Right lung (tissue), 10 donors: ENCODE measurements at places on chromosomes 5 and 9. TPM values are rescaled to one million over a fixed set of nuclear protein-coding genes. Genes with fewer than 3 reads are reported as not detected.

GRCh38 chr9:118809160-118809625, 560.0 kb downstream of the BRINP1 start:
- no peak for DNase-seq

DNA sequence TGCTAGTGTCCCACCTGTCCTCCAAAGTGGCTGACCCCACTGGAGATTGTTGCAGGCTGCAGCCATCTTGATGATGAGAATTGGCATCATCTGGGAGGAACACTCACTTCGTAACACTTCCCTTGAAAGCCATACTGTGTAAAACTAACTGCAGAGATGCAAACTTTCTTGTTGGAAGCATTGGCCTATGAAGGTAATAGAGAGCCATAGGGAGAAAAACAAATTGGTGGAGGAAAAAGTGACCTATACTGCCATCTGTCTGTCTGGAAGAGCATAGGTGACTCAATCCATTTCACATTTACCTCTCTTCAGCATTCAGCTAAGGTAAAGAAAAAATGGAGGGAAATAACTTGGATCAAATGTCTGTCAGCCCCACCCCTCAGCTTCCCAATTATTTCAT, 473.4 kb downstream of the NTRK2 start:
- no peak for DNase-seq

The KCNV2 gene
- 0.13 TPM for polyA plus RNA-seq

DNA sequence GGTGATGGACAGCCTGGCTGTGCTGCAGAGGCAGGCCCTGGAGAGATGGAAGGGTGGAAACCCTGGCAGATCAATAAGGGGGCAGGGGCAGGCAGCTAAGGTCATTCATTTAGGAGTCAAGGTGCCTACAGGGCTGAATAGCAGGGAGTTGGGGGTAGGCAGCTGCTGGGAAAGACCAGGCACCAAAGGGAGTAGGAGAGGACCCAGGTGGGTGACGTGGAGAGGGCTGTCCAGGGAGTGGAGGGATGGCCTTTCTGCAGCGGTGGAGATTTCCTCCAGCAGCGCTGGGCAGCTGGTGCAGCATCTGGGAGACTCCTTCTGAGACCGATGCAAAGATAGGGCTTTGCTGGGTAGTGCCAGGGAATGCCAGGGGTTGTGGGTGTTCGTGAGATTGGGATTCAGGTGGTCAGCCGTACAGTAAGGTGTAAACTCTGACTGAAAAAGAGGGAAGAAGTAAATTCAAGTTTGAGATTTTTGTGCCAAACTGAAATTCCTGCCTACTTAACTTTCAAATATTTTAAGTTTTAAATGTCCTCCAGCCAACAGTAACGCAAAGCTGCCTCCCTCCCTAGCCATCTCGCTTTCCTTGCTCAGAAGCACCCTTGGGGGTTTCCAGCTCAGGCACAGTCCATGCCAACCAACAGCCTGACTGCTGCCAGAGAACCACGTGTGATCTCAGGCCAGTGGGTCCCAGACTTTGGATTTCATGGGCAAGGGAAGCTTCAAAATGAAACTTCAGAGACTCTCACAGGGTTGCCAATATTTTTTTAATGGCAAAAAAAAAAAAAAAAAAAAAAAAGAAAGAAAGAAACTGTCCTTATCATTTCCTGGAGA, 18.6 kb upstream of the ANGPTL2 start:
- no peak for DNase-seq

GRCh38 chr9:136685216-136685615, 2.0 kb downstream of the AGPAT2 start:
- DNase-seq = no peak

GRCh38 chr5:84036842-84037241, 316.2 kb upstream of the HAPLN1 start:
- no peak for DNase-seq

DNA sequence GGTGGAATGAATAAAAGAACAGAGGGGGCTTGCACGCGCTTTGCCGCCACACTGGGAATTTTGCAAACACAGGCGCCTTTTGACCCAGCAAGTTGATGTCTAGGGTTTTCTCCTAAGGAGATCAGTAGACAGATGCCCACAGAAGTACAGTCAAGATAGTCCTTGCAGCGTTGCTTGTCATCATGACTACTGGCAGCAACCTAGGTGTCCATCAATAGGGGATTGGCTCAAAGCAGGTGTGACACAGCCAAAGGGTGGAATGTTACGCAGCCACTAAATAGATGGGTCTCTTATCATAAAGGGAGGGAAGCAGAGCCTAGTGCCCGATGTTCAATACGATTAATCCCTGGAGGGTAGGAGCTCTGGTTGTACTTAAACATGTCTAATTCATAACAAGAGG, 63.8 kb upstream of the GGTA1 start:
- DNase-seq = no peak

The QRFP gene
- polyA plus RNA-seq = 0.32 TPM

GRCh38 chr5:14821100-14821845, 50.3 kb downstream of the ANKH start:
- no peak for DNase-seq

DNA sequence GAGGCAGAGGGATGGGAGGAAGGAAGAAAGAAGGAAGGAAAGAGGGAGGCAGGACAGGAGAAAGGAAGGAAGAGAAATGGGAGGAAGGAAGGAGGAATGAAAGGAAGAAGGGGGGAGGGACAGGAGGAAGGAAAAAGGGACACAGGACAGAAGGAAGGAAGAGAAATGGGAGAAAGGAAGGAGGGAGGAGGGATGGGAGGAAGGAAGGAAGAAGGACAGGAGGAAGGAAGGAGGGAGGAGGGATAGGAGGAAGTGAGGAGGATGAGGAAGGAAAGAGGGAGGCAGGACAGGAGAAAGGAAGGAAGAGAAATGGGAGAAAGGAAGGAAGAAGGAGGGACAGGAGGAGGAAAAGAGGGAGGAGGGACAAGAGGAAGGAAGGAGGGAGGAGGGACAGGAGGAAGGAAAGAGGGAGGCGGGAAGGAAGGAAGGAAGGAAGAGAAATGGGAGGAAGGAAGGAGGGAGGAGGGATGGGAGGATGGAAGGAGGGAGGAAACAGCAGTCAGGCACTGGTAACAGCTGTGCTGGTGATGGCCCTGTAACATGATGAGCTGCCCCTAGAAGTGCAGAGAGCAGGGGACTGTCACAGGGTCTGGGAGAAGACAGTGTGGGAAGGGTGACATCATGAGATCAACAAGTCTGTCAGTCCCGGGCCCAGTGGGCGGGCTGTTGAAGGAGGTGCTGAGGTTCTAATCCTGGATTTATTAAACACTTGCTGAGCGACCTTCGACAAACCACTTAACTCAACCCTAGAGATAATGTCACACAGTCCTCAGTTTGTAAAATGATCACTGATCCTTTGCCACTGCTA, 10.7 kb upstream of the IRX1 start:
- no peak for DNase-seq

GRCh38 chr5:128014578-128014977, 69.0 kb upstream of the SLC12A2 start:
- DNase-seq = no peak

GRCh38 chr9:77841739-77842386, 189.7 kb downstream of the GNAQ start:
- DNase-seq = no peak

GRCh38 chr9:123131258-123131657, 97.8 kb downstream of the GPR21 start:
- no peak for DNase-seq

The CARD9 gene
- polyA plus RNA-seq = 0.90 TPM

The OSMR gene
- 20.5 TPM for polyA plus RNA-seq

DNA sequence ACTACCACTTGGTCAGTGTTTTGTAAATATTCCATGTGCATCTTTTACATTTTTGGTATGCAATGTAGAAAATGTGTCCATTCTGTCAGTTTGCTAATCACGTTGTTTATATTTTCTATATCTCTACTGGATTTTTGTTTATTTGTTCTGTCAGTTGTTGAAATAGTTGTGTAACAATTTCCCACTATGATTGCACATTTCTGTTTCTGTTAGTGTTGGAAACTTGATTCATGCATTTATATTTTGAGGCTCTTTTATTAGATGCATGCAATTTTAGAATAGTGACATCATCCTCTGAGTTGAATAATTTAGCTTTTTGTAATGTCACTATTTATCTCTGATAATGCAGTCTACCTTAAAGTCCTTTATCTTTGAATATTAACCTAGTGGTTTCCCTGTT, 25.8 kb upstream of the LECT2 start:
- DNase-seq = no peak

The HDAC3 gene
- polyA plus RNA-seq = 95.5 TPM

GRCh38 chr5:61572959-61573358, 240.9 kb downstream of the ZSWIM6 start:
- DNase-seq = no peak

The OTP gene
- polyA plus RNA-seq = not detected

The SPINK1 gene
- 0.93 TPM for polyA plus RNA-seq

The RABL6 gene
- polyA plus RNA-seq = 54.0 TPM

The EIF4E1B gene
- polyA plus RNA-seq = 0.05 TPM

- DNase-seq = no peak
Measured at GRCh38 chr9:21994556-21995005, at the start of gene CDKN2B-AS1. CDKN2B-AS1 (plus strand) TSS chr9:21994791.

DNA sequence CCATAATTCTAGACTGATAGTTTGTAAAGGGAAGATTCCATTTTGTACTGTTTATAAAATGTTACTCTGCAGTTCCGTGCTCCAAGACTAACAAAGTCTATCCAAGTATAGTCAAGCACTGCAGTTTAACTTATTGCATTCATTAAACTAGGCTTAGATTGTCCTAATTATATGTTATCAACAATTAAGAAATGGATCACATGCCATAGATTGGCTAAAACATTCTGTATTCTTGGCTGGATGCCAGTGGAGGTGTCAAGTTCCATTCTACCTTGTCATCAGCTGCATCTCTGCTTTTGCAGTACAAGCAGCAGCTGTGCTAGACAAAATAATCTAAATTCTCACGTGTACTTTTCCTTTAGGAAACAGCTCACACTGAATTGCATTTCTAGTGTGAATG, 69.4 kb upstream of the MEF2C start:
- DNase-seq = no peak

The INSL6 gene
- 0.73 TPM for polyA plus RNA-seq

- DNase-seq = no peak
Measured at GRCh38 chr5:148595697-148596096, 58.6 kb downstream of the HTR4 start.

The DND1 gene
- polyA plus RNA-seq = 0.70 TPM

- peak; percentile 85 for DNase-seq
Measured at GRCh38 chr5:154002093-154002492, 36.6 kb downstream of the FAM114A2 start.

- DNase-seq = no peak
Measured at GRCh38 chr9:137174722-137175293, 3.0 kb upstream of the TMEM210 start.

GRCh38 chr5:117892360-117892759, 1096.0 kb downstream of the DTWD2 start:
- DNase-seq = no peak

DNA sequence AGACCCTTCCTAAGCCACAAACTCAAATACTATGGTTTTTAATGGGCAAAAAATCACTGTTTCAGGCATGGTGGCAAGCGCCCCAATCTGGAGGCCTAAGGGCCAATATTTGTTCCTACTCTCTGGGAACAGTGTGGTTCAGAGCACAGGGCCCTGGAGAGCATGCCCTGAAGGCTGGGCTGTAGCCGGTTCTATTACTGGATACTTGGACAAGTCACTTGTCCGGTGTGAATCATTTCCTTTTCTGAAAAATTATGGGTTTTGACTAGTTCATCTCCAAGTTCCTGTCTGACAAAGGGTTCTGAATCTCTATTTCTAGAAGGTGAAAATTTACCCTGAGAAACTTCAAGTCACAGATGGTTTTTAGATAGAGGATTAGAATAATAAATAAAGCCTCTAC, 75.0 kb downstream of the OTULIN start:
- DNase-seq = no peak

The ANKDD1B gene
- polyA plus RNA-seq = 4.6 TPM

The TMEM215 gene
- polyA plus RNA-seq = not detected

DNA sequence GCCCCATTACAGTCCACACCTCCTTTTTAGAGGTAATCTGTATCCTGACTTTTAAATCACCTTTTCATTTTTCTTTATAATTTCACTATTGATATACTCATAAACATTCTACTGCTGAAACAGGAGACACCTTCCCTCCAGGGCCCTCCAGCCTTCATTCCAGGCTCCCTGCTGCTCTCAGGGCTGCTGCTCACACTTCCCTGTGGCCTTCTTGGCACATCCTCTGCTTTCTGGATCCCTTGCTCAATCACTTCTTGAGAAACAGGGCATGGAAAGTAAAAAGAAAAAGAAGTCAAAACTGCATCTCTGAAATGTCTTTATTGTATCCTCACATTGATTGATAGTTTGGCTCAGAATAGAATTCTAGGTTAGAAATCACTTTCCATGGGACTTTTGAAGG, 19.3 kb upstream of the WNT8A start:
- no peak for DNase-seq

The WWC1 gene
- 59.1 TPM for polyA plus RNA-seq

DNA sequence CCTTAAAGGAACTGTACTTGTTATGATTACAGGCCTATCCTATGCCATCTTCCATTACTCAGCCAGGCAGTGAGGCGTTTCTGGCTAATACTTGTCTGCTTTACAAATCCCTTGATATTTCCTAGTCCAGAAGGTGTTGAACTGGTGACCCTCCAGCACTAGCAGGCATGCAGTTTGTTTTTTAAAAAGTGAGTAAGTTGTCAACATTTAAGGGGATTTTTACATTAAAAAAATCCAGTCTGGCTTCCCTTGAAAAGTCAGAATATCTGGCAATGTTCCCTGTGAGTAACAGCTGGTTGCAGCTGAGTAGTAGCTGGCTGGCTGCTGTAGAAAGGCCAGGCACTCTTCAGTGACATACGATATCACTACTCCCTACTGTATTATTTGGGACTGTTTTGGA, 21.8 kb downstream of the GRIN3A start:
- peak; percentile 80 for DNase-seq

GRCh38 chr9:85536076-85536475, 205.7 kb downstream of the AGTPBP1 start:
- DNase-seq = no peak

GRCh38 chr9:6711403-6711802, 46.4 kb upstream of the KDM4C start:
- DNase-seq = no peak

DNA sequence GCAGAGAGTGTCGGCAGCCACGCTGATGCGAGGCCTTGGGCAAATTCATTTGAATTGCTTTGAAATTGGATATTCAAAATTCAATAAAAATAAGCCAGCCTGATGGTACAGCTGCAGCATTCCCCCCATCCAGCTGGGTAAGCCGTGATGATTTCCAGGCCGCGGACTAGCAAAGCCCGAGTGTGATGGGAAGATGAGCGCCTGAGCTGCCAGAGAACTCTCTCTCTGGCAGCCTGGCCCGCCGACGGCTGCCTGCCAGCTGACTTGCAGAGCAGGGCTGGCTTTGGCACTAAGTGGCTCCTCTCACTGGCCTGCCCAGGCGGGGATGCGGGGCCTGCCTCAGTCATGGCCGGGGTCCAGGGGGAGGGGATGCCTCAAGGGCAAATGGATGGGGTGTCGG, 268.3 kb upstream of the WWC1 start:
- peak; percentile 74 for DNase-seq

The GCNT1 gene
- polyA plus RNA-seq = 4.7 TPM
